Activated CD4-positive, alpha-beta memory T cell treated with anti-CD3 and anti-CD28 coated beads, Interleukin-2, amount 10 ng/mL, durations not matched to agents 7 days and 5 days (primary cell): ENCODE measurements at places on chromosomes 16 and 17.

DNA sequence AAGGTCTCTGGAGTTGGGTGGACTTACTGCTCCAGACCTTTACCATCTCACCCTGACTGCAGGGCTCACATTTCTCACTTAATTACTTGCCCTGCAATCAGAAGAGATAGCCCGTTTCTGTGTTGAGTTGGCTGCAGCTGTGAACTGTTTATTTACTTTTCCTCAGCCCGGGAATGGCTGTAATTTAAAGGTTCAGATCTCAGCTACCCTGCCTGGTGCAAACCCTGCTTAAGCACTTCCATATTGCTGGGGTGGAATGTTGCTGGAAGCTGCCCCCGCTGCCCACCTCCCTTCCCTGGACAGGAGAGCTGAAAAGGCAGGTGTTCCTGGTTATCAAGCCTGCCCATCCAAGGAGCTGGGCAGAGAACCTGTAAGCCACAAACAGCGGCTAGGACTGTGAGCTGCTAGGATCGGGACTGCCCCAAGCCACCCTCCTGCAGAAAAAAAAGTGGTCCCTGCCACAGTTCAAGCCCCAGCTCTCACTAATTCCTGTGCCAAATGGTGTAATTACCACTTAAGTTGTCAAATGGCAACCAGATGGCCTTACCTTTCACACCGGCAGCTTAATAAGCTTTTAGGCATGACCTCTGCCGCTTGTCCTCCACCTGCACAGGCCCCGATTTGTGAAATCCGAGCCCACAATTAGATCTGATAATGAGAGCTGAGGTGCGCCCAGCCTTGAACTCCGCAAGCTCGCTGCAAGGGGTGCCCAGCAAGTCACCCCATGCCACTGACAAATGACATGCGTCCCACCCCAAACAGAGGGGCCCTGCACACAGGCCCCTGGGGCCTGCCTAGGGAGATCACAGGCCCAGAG is 269.8 kb downstream of the C16orf95 start:
- no peak for DNase-seq

- no peak for DNase-seq
Observed at GRCh38 chr17:3957735-3958599, 6.3 kb downstream of the ATP2A3 start.

DNA sequence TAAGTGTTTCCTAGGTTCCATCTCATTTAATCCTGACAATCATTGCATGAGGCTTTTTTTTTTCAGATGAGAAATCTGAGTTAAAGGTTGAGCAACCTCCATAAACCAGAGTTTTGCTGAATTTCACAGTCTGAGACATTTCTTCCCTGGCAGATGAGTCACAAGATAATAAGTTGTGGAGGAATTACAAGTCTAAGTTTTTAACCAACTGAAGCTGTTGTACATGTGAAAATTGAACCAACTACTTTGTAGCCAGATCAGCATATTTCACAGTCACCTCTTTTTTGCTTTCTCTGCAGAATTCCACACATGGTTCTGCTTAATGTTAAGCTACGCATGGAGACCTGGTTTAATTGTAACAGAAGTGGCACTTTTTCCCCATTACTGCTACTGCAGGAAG is 765.6 kb downstream of the CDH11 start:
- DNase-seq: no peak

DNA sequence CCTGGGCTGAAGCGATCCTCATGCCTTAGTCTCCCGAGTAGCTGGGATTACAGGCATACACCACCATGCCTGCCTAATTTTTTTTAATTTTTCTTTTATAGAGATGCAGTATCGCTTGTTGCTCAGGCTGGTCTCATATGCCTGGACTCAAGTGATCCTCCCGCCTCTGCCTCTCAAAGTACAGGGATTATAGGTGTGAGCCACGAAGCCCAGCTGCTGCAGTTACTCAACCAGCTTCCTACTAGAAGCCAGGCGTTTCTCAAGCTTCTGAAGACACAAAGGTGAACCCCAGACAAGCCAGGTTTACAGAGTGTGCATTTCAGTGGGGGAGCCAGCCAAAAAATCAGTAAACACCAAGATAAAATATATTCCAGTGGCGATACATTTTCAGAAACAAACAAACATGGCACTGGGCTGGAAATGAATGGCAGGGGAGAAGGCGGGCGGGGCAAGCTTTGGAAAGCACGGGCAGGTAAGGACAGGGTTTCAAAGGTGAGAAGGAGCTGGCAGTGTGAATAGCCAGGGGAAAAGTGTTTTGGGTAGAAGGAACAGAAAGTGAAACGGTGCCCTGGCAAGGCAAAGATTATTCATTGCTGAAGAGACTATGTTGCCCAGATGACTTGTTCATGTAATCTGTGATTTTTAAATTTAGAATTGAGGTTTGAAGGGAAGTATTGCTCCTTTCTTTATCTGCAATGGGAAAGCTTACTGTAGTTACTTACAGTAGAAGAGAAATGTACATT is 471.1 kb downstream of the WWOX start:
- no peak for DNase-seq

- DNase-seq: peak; percentile 49
Observed at GRCh38 chr17:6548578-6549330, 7.6 kb downstream of the PITPNM3 start.

GRCh38 chr17:50265212-50265611 is 9.1 kb upstream of the TMEM92 start:
- DNase-seq: no peak

GRCh38 chr17:9024497-9024896 is 3.2 kb downstream of the NTN1 start:
- DNase-seq: no peak

- DNase-seq: peak; percentile 50
Observed at GRCh38 chr17:34378664-34379101, 15.7 kb upstream of the CCL1 start.

- DNase-seq: no peak
Observed at GRCh38 chr16:23968176-23968575, 132.4 kb downstream of the PRKCB start.

GRCh38 chr17:41914358-41914766 is 4.4 kb downstream of the ACLY start:
- DNase-seq: no peak

- no peak for DNase-seq
Observed at GRCh38 chr16:89861648-89862047, 11.7 kb upstream of the TCF25 start.

DNA sequence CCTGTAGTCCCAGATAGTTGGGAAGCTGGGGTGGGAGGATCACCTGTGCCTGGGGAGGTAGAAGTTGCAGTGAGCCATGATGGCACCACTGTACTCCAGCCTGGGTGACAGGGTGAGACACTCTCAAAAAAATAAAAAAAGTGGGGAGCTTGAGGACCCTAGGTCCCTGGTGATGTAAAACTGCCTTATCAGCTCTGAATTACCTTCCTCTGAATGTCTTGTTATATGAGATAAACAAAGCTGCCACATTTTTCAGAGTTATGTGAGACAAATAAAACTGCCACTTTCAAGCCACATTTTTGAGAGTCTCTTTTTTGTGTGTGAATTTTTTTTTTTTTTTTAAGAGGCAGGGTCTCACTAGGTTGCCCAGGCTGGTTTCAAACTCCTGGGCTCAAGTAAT is 32.0 kb upstream of the B4GALNT2 start:
- no peak for DNase-seq

DNA sequence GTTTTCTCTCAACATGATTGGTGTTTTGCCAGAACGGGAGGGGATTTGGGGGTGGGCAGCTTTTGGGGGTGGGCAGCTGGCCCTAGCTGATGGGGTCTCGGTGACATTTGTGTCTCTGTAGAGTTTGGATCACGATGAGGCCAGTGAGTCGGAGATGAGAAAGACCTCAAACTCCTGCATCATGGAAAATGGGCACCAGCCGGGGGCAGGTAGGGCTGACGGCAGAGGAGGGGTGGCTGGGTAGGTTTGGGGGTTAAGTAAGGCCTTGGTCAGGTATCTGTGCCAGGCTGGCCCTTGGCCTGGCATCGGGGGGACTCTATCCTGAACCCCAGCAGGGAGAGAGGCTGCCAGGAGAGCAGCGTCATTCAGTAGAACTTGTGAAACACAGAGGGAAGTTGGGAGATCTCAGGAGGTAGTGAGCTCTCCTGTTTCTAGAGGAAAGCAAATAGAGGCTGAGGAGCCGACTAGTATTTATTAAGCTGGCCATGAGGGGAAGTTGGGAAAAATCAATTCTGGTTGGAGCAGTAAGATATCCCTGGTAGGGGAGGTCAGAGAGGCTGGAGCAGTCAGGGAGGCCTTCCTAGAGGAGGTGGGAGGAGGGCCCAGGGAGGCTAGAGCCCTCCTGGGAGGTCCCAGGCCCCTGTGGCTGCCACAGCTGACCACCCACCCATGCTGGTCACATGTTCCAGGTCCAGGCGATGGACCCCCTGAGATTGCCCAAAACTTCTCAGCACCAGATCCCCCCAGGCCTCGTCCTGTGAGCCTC is 8.1 kb downstream of the SMTNL2 start:
- no peak for DNase-seq

- no peak for DNase-seq
Observed at GRCh38 chr16:54903047-54903446, 27.6 kb upstream of the IRX5 start.
